ENCODE measurements at places on chromosomes 5 and 9.
A peak's percentile ranks its signal among the peaks of the same experiment; 100 is the strongest.

DNA sequence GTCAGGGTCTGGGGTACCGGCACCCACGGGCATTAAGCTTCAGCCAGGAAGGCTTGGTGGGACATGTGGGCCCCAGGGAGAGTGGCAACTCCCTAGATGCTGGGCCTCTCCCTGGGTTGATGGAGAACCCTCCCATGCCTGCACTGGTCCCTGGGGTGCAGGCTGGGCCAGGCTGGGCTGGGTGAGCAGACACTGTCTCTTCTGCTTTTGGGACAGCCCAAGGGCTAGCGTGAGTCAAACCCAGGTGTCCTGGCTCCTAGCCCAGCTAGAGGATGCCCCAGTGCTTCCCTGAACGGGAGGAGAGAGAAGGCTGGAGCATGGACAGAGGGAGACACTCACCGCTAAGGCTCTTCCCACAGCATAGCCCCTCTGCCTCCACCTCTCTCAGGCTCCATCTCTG is 5.7 kb upstream of the AQP7 start:
- H3K27ac ChIP-seq = no peak overlapping the region
- no peaks in the 10 kb centered on the region for H3K4me1 ChIP-seq
- no peak overlapping the region for H3K4me3 ChIP-seq
- H3K27me3 ChIP-seq = peaks cover 28% of the 10 kb centered on the region
- H3K36me3 ChIP-seq = no peaks in the 10 kb centered on the region
- no peak for DNase-seq

DNA sequence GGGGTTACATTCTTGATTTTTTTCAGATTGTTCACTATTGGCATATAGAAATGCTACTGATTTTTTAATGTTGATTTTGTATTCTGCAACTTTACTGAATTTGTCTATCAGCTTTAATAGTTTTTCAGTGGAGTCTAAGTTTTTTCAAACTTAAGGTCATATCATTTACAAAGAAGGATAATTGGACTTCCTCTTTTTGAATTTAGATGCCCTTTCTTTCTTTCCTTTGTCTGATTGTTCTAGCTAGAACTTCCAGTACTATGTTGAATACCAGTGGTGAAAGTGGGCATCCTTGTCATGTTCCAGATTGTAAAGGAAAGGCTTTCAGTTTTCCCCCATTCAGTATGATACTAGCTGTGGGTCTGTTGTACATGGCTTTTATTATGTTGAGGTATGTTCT is 49.3 kb downstream of the SREK1 start:
- no peaks in the 10 kb centered on the region for H3K27me3 ChIP-seq
- no peak overlapping the region for H3K27ac ChIP-seq
- H3K4me1 ChIP-seq = no peaks in the 10 kb centered on the region
- DNase-seq = no peak
- H3K4me3 ChIP-seq = no peak overlapping the region

DNA sequence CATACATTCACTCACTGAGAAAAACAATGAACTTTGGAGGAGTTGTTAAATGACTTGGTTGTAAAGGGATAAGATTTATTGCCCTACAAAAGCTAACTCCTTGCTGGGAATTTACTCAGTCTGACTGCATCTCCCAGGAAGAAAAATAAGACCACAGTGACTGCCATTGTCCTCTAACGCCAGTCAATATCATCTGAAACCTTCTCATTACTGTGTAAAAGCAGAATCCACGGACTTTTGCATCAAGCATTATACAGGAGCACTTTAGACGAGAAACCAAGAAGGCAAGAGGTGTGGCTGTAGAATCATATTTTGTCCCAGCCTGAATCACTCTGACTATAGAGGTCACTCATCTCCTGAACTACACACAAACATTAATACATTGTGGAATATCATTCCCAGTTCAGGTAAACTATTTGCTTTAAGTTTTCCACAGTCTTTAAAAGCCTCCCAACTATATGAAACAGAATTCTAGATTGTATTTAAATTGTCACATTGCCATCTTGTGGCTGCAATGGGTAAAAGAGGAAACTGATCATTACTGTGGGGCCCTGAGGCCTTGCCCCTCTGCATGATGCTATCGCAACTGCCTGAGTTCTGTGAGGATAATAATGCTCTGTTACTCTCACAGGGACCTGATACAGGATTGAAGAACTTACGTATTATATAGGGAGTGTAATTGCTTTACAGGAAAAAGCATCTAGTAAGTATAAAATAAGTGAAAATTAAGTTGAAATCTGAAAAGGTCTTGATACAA is 142.9 kb downstream of the SLCO4C1 start:
- no peak for DNase-seq
- no peak overlapping the region for H3K4me3 ChIP-seq
- H3K27ac ChIP-seq = no peak overlapping the region
- H3K27me3 ChIP-seq = no peaks in the 10 kb centered on the region
- no peaks in the 10 kb centered on the region for H3K36me3 ChIP-seq

GRCh38 chr9:128416432-128417019 is 4.1 kb upstream of the CERCAM start:
- no peak overlapping the region for H3K4me3 ChIP-seq
- H3K27me3 ChIP-seq = peaks cover 32% of the 10 kb centered on the region

- H3K27ac ChIP-seq = no peak overlapping the region
- H3K36me3 ChIP-seq = no peaks in the 10 kb centered on the region
- no peak for DNase-seq
- peaks cover 7% of the 10 kb centered on the region for H3K27me3 ChIP-seq
- no peak overlapping the region for H3K4me3 ChIP-seq
- no peaks in the 10 kb centered on the region for H3K4me1 ChIP-seq
Observed at GRCh38 chr5:124713595-124713994, 32.8 kb downstream of the ZNF608 start.

GRCh38 chr9:110133059-110133458 is 74.9 kb downstream of the C9orf152 start:
- H3K36me3 ChIP-seq = peaks cover 23% of the 10 kb centered on the region
- peaks cover 88% of the 10 kb centered on the region for H3K4me1 ChIP-seq
- H3K27me3 ChIP-seq = no peaks in the 10 kb centered on the region
- no peak overlapping the region for H3K4me3 ChIP-seq

- peaks cover 10% of the 10 kb centered on the region for H3K4me1 ChIP-seq
- H3K36me3 ChIP-seq = no peaks in the 10 kb centered on the region
- H3K27ac ChIP-seq = no peak overlapping the region
- H3K4me3 ChIP-seq = no peak overlapping the region
- DNase-seq = peak; percentile 64
Observed at GRCh38 chr5:109656829-109657228, 32.9 kb upstream of the MAN2A1 start.

DNA sequence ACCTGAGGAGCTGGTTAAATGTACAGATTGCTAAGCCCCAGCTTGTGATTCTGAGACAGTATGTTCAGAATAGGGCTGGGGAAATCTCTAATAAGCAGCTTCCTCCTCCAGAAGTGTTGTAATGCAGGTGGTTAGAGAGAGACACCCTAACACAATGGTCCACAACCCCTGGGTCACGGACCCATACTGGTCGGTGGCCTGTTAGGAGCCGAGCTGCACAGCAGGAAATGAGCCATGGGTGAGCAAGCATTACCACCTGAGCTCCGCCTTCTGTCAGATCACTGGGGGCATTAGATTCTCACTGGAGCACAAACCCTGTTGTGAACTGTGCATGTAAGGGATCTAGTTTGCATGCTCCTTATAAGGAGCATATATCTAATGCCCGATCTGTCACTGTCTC is 61.8 kb downstream of the SLC36A1 start:
- no peak overlapping the region for H3K4me3 ChIP-seq
- H3K36me3 ChIP-seq = no peaks in the 10 kb centered on the region
- H3K27me3 ChIP-seq = no peaks in the 10 kb centered on the region
- no peaks in the 10 kb centered on the region for H3K4me1 ChIP-seq
- H3K27ac ChIP-seq = no peak overlapping the region
- no peak for DNase-seq

GRCh38 chr5:139205124-139205523 is 7.0 kb upstream of the SIL1 start:
- H3K4me1 ChIP-seq = 0 out of 2 replicates have a peak, but pooled peaks cover 5% of the 10 kb centered on the region
- H3K36me3 ChIP-seq = no peaks in the 10 kb centered on the region
- H3K27me3 ChIP-seq = peaks cover 6% of the 10 kb centered on the region
- no peak for DNase-seq
- H3K27ac ChIP-seq = no peak overlapping the region
